ENCODE measurements at places on chromosomes 16 and 17.

GRCh38 chr16:77871932-77872331 is 83.6 kb downstream of the VAT1L start:
- no peak for DNase-seq

GRCh38 chr16:83996481-83997252 is 28.6 kb downstream of the NECAB2 start:
- no peak for DNase-seq

GRCh38 chr17:4583782-4584100 is 588 bp upstream of the SMTNL2 start:
- no peak for DNase-seq

- DNase-seq = no peak
Observed at GRCh38 chr16:77063676-77064016, 127.3 kb upstream of the MON1B start.

DNA sequence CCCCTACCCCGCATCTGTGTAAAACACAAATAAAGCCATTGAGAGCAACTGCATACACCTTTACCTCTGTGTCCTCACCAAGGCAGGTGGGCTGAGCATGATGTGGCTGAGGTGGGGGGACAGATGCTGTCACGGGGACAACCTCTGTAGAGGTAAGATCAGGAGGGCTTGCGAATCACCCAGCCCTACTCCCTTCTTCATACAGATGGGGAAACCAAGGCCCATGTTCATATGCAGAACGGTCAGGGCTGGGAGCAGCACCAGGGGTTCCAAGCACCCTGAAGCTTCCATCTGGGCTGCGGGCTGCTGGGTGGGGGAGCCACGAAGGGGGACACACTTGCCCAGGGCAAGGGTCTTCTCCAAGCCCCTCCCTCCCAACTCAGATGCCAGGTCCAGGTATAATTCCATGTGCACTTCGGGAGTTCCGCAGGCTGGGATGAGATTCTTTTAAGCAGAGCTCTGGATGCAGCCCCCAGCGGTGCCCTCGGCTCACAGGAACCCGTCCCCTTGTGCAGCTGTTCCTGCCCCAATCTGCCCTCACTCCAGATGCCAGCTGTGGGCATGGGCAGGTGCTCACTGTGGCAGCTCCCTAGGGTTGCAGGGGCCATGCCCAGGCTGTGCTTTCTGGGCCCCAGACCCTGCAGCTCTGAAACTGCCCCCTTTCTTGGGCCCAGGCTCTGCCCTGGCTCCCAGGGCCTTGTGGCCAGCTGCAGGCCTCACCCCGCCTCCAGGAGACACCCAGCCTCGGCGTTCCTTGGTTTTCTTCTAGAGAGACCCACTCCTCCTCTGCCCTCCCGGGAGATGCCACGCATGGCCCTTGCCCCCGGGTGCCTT is 9.6 kb downstream of the CTRB1 start:
- DNase-seq = no peak

DNA sequence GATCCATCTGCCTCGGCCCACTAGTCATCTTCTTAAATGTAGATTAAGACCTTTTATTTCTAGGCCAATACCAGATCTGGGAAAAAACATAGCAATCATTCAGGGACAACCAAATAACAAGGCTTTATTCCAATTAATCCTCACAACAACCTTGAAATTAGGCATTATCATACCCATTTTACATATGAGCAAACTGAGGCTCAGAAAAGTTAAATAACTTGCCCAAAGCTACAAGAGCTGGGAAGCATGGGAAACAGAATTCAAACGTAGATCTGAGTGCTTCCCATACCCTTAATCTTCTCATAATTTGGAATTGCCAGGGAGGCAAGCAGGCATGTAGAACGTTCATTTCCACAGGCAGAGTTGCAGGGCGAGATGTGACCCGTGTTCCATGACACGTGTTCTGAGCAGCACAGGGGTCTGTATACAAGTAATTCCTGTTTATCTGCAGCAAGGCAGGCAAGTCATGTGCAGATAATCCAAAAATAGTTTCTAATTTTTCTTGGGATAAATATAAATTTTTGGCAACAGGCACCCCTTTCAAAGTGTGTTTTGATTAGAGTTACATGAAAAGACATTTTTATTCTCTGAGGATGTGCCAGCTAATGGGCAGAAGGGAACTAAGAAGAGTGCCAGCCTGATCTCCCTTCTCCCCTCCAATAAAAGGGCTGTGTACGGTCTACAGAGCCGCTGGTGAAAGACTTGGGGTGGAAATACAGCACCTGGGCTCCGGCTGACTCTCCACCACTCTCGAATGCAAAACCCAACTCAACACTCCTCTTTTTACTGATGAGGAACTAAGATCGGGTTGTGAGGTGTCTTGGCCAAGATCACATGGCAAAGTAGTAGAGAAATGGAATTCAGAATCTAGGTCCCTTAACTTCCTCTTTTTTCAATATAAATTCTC is 27.7 kb upstream of the MYOCD start:
- no peak for DNase-seq

DNA sequence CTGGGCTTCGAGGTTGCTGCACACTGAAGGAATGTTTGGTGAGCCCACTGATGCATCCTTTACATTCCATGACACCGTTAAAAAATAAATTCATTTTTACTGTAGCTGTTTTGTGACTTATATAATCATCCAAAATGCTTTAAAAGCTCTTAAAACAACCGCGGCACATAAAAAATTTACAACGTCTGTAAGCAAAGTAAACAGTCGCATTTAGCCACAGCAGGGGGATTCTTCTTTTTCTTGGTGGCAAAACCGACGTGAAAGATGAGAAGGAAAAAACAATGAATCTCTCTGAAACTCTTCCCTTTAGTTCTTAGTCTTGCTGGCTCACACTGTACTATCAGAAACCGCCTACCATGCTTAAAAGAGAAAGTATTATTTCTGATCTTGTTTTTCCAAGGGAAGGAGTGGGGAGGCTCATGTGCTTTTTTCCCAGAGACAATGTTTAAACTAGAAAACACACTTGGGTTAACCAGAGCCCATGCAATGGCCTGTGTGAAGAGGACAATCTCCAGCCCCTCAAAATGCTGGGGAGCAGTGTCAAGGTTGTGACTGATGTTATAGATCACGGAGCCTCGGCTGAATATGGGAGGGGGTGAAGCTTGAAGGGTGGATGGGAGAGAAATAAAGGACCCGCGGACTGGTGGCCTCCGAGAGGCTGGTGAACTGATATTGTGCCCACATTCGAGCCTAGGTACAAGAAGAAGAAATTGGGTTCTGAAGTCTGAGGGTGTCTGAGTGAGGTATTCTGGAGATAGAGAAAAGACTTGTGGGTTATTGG is 91.1 kb downstream of the IRF8 start:
- DNase-seq = no peak

- DNase-seq = no peak
Observed at GRCh38 chr16:66020642-66021041, 345.8 kb upstream of the CDH5 start.

DNA sequence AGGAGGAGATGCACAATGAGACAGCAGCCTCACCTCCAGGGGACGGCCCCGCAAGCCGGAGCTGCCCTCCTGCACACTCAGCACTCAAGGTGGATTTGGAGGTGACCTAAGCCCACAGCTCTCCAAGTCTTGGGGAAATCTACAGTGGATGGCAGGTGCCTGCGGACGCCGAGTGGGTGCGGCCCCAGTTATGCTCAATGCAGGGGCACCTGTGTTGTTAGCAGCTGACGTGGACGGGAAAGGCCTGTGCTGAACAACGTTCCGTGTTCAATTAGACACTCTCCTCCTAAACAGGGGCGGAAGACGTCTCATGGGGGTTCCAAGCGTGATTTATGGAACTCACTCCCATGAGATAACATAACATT is 22.0 kb upstream of the METRNL start:
- DNase-seq = peak; percentile 2

GRCh38 chr17:77681861-77682260 is 276.6 kb upstream of the TNRC6C start:
- no peak for DNase-seq

- no peak for DNase-seq
Observed at GRCh38 chr17:3818786-3819185, 17.8 kb upstream of the ITGAE start.

- no peak for DNase-seq
Observed at GRCh38 chr17:46832331-46832821, 13.9 kb upstream of the WNT3 start.

- DNase-seq = no peak
Observed at GRCh38 chr17:77651988-77652387, 306.5 kb upstream of the TNRC6C start.
